A172 (cell line): ENCODE measurements at places on chromosomes 11 and 22.

- no peak for DNase-seq
Measured at GRCh38 chr11:95767498-95767897, 22.1 kb downstream of the FAM76B start.

GRCh38 chr11:14320020-14320419 lies 39.0 kb downstream of the RRAS2 start:
- DNase-seq: no peak

DNA sequence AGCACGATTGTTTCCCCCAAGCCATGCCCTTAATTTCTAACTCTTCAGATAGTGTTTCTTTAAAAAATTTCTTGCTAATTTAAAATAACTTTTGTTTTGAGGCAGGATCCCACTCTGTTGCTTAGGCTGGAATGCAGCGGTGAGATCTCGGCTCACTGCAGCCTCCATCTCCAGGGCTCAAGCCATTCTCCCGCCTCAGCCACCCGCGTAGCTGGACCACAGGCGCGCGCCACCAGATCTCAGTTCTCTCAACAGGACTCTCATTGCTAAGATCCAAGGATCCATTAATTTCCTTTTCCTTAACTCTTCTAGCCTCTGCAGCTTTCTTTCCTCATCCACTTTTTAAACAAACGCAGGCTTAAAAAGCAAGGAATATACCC lies 327 bp upstream of the MED17 start:
- no peak for DNase-seq

DNA sequence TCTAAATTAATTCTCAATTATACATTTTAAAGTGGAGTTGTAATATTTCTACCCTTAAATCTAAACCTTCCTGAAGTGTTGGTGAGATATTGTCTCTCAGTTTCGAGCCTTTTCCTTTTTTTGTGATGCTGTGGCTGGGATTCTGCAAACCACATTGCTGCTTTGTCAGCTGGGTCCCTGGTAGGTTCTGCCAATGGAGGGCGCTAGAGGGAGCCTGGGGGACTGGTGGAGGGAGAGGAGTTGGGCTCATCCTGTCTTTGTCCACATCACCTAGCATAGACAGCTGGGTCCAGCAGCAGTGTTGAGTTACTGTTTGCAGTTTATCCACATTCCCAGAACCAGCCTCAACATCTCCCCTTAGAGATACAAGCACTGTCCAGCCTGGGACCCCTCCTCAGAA lies 41.0 kb downstream of the TRAF6 start:
- no peak for DNase-seq

DNA sequence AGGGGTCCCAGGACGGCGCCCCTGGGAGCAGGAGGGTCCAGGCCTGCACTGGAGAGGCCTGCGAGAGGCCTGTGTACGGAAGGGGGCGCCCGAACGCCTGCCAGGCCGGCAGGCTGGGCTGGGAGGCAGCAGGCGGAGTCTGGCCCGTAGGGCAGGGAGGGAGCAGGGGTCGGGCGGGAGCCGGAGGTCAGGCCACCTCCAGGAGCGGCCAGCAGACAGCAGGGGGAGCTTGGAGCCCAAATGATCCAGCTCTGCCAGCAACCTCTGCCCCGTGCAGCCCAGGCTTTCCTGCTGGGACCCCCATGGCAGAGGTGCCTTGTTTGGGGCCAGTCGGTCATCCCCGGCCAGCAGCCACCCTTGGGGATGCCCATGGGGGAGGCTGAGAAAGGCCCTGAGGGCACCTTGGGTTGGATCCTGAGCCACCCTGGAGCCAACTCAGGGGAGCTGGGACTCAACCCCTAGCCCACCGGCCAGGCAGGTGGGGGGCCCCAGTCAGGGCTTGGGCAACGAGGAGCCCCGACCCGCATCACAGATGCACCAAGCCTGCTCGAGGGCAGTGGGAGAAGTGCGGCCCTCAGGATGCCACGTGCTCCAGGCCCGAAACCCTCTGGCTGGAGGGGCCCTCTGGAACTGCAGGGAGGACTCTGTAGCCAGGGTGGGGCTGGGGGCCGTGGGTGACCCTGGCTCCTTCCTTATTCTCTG lies 9.6 kb upstream of the SYT8 start:
- DNase-seq: no peak

GRCh38 chr11:20601221-20601914 lies 2.0 kb downstream of the SLC6A5 start:
- DNase-seq: no peak

DNA sequence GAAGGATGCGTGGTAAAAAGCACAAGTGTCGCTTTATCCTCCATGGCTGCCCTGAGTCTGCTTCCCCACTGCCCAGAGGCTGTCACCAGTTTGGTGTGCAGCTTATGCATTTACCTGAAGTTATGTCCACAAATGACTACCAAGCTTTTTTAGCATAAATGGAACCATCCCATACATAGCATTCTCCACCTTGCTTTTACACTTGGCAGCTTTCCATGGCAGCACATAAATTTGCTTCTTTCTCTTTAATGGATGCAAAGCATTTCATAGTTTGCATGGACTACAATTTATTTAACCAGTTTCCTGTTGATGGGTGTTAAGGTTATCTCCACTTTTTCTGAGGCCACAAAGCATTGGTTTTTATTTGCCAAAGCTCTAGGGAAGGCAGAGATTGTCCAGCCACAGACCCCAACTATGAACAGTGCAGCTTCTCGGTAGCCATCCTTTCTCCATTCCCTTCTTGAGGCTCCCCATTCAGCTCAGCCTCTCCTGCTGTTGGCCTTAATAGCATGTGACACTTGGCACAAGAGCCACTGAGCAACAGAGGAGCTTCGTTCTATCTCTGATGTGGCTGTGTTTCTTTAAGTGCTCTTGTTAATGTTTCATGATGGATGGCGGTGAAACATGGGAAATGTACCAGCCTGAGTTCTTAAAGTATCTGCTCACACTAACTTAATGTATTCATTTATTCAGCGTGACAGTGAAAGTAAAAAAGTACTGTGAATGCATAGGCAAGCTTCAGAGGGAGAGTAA lies 59.8 kb upstream of the NAV2 start:
- no peak for DNase-seq

DNA sequence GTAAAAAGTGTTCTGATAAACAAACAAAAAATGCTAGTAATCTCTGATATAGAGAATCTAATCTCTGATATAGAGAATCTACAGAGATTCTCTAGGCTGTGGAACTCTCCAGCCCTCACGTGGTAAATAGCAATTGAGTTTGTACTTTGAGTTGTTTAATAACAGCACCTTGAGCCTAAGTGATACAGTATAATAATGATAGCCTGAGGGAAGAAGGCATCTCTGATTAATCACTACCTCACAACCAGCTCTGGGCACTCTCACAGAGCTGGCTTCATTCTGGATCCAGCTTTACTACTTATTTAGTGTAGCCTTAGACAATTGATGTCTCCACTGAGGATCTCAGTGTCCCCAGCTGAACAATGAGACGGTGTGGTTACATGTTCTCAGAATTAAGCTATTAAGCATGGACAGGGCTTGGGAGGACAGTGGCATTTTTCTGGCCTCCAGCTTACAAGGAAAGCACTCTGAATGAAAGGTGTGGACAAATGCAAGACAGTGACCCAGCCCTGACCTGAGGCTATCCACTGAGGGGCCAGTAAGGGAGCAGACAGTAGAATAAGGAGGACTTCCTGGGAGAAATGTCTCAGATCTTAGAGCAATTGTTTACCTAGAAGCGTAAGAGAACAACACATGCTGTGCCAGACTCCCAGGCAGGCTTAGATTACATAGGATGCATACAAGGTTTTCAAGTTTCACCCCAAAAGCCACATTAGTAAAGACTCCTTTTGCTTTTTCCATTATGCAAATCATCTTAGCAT lies 88.7 kb upstream of the DRD2 start:
- no peak for DNase-seq

DNA sequence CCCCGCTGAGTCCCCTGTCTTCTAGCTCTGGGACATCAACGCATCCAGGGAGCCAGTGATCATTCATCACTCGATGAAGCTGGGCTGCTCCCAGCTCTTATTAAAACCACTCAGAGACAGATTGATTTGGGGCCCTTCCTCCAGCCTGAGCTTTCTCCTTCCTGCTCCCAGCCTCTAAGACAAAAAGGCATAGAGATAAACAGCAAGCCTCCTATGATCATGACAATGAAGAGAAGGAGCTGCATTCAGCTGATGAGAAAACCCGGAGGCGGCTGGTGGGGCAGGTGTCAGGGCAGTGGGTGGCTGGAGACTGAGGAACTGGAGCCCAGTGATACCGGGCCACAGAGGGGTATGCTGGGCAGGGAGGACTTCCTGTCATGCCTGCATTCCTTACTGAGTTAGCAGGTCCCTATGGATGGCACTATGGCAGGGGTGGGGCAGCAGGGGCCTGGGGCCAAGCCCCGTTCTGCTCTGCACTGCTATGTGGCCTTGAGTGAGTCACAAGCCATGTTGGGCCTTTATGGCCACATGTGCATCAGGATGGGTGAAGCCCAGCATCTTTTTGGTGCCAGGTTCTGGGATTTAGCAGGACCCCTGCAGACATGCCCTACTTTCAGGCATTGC lies 20.2 kb downstream of the PVALB start:
- no peak for DNase-seq

GRCh38 chr11:97667057-97667456 lies 1277.2 kb downstream of the JRKL start:
- DNase-seq: no peak

- no peak for DNase-seq
Measured at GRCh38 chr11:112177589-112177988, 2.3 kb downstream of the BCO2 start.

DNA sequence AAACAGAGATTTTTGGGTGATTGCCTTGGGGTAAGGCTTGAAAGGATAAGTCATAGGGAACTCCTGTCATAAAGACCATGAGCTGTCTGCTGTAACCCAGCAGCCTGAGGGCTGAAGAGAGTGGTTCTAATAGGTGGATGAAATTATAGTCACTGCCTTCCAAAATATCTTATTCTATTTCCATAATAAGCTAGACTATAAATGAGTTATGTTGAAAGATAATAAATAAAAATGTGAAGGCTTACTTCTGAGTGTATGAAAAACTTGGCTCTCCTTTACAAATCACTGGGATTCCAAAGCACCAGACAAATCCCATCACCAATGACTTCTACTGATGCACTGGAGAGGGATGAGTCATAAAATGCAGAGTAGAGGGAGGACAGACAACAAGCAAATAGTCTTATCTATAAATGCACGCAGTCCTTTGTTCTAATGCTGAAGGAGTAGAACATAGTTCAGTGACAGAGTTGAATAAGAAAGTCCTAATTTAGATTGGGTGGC lies 775.0 kb upstream of the LRRC4C start:
- DNase-seq: no peak

GRCh38 chr22:35742342-35743100 lies 24.8 kb downstream of the APOL5 start:
- DNase-seq: peak; percentile 73

GRCh38 chr11:77073328-77074001 lies 6.7 kb downstream of the CAPN5 start:
- DNase-seq: peak; percentile 93

DNA sequence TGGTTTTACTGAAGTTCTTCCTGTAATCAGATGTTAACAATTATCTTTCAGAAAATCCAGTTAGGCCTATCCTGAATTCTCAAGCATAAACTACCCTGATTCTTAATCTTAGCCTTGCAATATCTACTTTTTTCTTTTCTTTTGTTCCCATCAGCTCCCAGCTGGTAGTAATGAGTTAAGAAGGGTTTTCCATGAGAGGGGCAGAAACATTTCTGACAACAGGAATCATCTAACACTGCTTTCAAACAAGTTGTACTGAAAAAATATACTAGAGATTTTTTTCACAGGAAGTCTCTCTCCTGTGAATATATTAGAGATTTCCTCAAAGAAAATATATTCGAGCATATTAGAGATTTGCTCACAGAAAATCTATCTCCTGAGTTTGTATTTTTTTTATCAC lies 3.3 kb upstream of the TRIM6 start:
- no peak for DNase-seq

DNA sequence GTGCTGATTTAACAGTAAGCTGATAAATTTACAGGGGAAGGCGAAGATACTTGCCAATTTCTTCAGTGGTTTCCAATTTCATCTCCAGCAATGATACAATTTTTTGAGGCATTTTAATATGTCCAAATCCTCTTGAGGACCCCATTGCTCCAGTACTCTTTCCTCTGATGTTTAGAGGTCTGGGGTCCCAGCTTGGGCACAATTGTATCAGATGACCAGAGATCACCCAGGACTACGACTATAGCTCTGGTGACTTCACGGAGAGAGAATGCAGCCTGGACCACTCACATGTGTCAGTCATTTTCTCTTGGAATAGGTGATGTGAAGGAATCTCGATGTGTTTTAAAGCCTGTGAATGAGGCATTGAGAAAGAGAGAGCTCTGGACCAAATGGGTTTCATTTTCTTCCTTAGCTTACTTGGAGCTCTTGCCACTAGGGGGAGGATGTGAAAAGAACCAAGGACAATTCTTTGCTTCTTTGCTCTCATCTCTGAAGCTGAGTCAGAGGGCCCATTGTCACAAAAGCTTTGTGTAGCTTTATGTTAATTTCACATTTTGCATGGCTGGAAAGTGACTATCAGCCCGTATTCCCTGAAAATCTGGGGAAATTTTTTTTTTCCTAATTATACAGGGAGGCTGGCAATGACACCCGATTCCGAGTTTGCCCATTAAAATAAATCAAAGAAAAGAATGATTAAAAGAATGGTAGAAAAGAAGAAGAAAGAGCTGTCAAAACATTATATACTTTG lies 6.7 kb upstream of the CCDC90B start:
- DNase-seq: peak; percentile 75

DNA sequence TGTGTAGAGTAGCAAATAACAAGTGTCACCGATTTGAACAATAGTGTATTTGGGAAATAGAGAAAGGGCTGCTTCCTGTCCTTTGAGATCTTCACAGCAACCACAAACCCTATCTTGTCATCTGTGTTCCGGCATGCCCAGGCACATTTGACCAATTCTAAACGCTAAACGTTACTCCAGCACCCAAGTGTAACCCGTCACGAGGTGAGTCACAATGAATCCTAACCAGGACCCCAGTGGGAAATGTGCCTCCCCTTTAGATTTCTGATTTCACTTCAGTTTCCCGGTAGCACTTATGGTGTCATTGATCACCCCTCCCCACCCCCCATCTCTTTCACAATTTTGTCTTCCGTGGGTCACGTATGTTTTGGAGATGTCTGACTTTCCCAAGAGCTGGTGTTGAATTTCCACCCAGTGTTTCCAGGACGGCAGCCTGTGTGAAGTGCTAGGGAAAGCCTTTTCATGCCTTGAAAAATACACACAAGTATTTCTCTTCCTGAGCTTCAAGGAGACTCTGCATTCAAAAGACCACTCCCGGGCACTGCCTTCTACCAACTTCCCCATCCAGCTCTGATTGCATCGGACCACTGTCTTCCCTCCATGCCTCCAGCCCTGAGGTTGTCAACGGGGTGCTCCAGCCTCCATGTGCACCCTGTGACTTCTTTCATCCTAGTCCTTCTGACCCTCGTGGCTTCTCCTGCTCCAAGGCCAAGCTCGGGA lies 10.5 kb upstream of the C11orf24 start:
- no peak for DNase-seq

- no peak for DNase-seq
Measured at GRCh38 chr11:86129740-86130540, 61.1 kb upstream of the PICALM start.

DNA sequence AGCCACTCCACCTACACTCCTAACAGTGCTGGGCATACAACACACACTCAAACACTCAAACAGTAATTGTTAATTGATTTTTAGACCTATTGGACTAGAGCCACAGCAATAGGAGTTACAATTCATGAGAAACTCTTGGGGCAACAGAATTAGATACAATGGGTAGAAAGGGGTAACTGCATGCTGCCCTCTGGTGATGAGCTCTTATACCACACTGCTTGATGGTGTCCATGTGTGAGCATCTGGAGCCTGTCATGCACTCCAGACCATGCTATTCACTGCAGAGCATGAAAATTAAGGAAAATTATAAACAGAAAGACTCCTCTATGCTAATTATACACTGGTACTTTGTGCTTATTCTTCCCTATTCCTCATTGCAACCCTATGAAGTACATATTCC lies 975.5 kb upstream of the CCDC90B start:
- DNase-seq: peak; percentile 7
